ENCODE measurements at places on chromosomes 6 and 20. TPM values are rescaled to one million over a fixed set of nuclear protein-coding genes. Genes with fewer than 3 reads are reported as not detected.

GRCh38 chr20:4036351-4036750, 21.0 kb upstream of the RNF24 start:
- DNase-seq: no peak

- no peak for DNase-seq
Measured at GRCh38 chr6:105618247-105618646, 215.4 kb upstream of the PREP start.

- no peak for DNase-seq
Measured at GRCh38 chr20:39105551-39105950, 143.4 kb downstream of the DHX35 start.

The EYS gene
- 0.06 TPM for total RNA-seq

The TFAP2D gene
- not detected for total RNA-seq

DNA sequence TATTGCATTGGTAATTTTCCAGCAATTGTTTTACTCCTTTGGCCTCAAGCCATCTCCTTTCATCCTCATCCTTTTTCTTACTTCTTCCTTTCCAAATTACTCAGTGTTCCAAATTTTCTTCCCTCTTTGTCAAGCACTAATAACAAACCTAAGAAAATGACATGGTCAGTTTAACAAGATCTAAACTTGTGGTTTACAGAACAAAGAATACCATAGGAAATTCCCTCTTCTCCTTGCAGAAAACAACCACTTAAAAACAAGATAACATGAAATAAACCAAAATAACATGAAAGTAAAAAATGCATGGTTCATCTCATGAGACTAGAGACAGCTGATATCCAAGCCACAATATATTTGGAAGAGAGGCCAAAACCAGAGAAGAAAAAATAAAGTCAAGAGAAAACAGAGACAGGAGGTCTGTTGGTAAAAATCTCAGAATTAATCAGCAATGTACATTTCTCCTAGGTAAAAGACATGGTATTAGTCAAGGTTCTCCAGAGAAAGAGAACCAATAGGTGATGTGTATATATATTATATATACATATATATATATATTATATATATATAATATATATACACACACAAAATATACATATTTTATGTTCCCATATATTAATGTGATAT, 51.0 kb upstream of the SENP6 start:
- no peak for DNase-seq

The CNKSR3 gene
- total RNA-seq: 12.4 TPM

- DNase-seq: peak; percentile 40
Measured at GRCh38 chr20:38870733-38871559, 55.3 kb upstream of the FAM83D start.

DNA sequence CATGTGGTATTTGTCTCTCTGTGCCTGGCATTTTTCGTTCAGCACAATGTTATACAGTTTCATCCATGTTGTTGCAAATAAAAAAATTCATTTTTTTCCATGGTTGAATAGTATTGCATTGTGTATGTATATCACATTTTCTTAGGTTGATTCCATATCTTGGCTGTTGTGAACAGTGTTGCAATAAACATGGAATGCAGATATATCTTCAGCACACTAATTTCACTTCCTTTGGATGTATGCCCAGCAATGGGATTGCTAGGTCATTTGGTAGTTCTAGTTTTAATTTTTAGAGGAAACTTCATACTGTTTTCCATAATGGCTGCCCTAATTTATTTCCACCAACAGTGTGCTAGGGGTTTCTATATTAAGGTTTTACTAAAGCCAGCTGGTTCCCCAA, 52.6 kb downstream of the GFRAL start:
- DNase-seq: no peak

DNA sequence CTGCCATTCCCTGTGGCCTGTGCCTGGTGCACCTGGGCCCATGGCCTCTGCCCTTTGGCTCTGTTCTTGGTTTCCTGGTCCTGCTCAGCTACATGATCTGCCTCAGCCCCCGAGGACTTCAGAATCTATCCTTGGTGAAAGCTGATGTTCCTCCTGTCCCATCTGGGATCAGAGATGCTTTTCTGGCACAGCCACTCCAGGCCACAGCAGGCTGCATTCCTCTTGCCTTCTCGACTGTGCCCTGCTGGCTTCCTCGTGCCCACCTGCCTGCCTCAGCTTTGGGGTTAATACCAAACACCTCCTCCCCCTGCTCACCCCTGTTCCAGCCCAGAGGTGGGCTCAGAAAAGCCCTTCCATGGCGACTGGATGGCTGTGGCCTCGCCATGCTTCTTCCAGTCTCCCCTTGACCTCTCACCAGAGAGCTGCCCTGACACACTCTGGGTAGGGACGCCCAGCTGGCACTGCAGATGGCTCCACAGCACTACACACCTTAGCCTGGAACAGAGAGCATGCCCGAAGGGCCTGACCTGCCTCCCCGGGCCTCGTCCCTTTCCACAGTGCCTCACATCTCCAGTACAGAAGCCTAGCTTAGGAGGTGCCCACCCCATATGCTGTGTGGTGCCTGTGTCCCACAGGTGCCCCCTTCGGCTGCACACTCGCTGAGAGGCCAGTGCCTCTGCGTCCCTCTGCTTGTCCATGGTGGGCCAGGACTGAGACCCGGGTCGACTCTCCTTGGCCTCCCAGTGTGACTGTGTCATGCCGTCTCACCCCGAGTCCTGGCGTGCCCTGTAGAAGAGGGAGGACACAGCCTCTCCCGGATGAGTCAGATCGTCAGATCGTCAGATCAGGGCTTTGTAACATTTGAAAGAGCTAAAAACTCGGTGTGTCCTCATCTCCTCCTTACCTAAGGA, 148.8 kb downstream of the DTNBP1 start:
- no peak for DNase-seq

DNA sequence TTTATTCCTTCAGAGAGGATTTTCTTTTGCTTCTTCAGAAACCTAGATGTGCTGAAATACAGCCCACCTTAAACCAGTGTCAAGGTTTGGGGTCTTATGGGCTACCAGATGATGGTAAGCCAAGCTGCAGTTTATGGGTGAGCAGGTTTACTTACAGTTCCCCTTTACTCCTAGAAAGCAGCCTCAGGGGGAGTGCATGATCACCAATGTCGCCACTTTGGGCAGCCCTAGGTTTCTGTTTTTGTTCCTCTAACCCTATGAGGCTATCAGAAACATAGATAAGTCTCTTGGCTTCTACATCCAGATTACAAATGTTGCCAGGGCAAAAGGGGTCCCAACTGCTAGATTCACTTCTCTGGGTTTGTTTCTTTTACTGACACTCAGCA, 67.2 kb downstream of the TRIM27 start:
- DNase-seq: no peak

DNA sequence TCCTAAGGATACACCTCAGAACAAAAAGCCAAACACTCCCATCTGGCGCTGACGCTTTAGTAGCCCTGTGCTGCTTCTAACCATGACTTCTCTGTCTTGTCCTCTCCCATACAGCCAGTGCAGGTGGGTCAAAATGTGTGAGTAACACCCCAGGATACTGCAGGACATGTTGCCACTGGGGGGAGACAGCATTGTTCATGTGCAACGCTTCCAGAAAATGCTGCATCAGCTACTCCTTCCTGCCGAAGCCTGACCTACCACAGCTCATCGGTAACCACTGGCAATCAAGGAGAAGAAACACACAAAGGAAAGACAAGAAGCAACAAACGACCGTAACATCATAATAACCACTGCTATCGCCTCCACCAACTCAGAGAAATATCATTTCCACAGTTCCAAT, 1.4 kb downstream of the DEFB132 start:
- DNase-seq: no peak

The KIF13A gene
- 12.5 TPM for total RNA-seq

The TCEA2 gene
- total RNA-seq: 14.6 TPM

DNA sequence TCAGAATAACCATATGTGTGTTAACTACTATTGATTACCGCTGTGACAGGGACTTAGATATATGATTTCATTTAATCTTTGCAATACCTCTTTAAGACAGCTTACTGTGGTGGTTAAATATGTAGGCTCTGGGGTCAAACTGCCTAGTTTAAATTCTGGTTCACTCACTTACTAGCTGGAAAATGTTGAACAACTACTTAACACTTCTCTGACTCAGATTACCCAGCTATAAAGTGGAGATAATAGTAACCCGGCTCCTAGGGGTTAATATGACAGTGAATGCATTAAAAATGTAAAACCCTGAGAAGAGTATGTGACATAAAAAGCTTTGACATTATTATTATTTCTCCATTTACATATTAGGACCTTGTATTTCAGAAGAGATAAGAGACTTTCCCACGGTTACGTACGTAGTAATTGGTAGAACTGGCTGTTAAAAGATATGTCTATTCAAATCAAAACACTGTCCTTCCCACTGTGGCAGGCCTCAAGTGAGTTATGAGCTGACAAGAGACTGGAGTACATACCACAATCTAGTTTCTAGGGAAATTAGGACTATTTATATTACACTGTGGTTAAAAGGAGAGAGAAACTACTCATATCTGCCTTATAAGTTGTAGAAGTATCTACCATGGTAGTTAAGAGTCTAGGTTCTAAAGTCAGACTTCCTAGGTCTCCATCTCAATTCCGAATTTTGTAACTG, 4.4 kb upstream of the PLCB1 start:
- DNase-seq: no peak

DNA sequence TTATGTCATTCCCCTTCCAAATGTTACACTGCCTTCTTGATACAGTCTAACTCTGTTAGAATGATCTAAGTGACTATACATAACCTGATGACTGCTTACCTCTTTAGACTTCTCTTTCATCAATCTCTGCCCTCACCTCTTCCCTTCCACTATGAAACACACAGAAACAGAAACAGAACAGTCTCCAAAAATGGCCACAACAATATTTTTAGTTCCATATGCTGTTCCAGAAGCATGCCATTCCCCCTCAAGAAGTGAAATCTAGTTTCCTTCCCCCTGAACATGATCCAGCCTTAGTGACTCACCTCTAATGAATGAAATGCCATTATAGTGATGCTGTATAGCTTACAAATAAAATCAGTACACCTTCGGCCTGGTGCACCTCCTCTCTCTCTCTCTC, 229.3 kb upstream of the TENT5A start:
- no peak for DNase-seq

The ZSCAN23 gene
- 0.87 TPM for total RNA-seq

DNA sequence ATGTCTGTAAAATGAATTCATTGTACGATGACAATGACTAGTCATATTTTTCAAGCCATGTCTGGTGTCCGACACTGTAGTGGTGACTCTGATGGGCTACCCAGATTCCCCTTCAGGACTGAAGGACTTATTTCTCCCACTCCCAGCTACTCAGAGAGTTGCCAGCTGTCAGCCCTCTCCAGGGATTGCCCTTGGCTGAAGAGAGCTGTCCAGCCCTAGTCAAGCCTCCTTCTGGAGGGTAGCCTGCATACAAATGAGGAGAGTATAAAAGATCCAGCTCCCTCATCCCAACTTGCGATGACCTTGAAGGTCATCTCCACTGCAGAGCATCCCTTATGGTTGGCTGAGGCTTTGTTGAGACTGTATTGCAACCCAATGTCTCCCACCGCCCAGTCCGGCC, 29.9 kb downstream of the JPH2 start:
- DNase-seq: no peak

The ZNF311 gene
- 0.65 TPM for total RNA-seq

The HSPA1L gene
- 0.29 TPM for total RNA-seq

The ZBP1 gene
- total RNA-seq: not detected

GRCh38 chr6:130027948-130028347, 9.6 kb downstream of the L3MBTL3 start:
- no peak for DNase-seq

The SAPCD1 gene
- total RNA-seq: 4.4 TPM

DNA sequence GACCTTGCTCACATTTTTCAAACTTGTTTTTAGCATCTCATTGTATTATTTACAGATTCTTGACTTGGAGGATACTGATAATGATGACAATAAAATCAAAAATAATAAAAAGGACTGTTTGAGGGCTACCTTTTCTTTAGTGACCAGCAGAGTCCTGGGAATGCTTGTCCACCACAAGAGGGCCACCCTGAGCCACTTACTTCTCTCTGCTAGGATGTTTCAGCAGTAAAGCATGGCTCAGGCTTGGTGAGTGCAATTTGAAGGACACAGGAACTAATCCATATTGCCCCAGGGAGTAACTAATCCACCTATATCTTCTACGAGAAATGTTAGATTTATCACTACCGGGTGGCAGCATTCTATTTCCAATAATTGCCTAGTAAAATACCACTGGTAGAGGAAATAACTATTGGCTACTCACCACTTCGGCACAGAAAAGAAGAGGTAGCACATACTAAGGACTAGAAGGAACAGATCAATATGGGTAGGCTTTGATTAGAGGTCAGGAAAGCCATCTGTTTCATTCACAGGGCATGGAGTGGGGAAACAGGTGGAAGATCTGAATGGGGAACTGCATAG, 5.8 kb upstream of the KIAA0408 start:
- no peak for DNase-seq

- no peak for DNase-seq
Measured at GRCh38 chr20:10221021-10221420, 2.4 kb downstream of the SNAP25 start.

DNA sequence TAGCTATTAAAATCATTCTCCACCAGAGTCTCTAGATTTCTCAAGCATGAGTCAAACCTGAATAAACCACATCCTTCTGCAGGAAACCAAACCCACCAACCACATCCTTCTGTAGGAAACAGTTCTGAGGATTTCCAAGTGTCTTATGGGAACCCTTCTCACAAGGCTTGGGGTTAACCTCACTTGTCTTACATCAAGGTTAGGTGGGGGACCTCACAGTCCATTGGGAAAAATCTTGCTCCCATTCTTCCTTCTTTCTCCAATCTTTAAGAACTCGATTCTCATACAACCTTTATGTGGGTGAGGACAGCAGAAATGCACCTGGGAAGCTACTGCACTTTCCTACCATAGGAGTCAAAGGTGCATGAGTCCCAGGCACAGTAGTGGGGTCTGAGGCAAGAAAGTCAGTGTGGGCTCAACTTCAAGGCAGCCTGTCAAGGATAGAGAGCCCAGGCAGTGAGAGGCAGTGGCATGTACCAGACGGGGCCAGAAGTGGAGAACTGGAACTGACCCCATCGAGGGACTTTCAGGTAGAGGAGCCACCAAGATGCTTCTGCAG, 114.5 kb downstream of the SLC22A3 start:
- peak; percentile 56 for DNase-seq

- no peak for DNase-seq
Measured at GRCh38 chr6:69542494-69542893, 254.3 kb downstream of the LMBRD1 start.

DNA sequence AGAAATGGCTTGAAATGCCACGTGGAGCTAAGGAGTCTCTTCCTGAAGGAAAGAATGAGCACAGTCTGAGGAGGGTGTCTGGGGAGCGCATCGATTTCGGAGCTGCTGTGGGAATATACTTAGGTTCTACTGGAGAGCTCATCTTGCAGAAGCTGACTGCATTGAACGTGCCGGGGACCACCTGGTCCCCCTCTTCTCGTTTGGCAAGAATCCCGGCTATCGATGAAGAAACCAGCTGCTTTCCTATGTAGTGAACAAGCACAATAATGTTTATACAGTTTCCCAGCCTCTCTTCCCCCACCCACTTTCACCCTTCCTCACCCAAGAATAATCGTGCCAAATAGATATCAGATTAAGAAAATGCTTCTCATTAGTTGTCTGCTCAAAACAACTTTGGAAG, 242.5 kb downstream of the PACRG start:
- DNase-seq: no peak

Measured in epithelial cell of proximal tubule (primary cell).